ENCODE measurements at places on chromosomes 6 and 20. TPM values are rescaled to one million over a fixed set of nuclear protein-coding genes. Genes with fewer than 3 reads are reported as not detected.
A peak's percentile ranks its signal among the peaks of the same experiment; 100 is the strongest.

GSTA2 gene
- not detected for polyA plus RNA-seq

DNA sequence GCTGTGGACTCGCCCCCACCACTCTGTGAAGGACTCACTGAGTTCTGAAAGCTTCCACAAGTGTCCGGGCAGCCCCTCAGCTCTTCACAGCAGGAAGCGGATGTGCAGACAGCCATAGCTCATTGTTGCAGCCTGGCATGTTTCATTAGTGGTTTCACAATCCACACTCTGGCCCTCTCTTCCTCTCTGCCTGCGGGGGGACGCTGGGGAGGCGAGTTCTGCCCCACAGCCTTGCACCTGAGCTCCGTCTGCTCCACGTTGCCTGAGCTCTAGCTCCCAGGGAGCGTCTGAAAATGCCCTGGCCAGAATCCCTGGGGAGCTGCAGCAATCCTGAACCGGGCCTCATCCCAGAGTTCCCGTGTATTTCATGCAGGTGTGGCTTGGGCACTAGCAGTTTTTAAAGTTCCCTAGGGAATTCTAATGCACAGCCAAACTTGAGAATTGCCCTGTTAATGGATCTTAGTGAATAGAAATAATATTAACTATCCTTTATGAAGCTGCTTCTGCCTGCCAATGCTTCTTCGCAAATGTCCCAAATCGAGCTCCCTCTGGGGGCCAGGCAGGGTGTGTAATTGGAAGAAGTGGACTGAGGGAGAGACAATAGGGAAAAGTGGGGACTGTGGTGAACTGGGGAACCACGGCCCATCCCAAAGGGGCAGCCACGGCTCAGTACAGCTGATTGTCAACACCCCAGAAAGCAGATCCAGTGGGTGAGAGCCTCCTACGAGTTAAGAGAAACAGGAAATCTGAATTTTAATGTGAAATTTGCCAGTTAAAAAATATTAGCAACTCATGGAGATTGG is 51.5 kb downstream of the CTCFL start:
- no peak for DNase-seq

- DNase-seq: no peak
These were observed 470.4 kb upstream of the SLC35B3 start for GRCh38 chr6:8905757-8906156.

GRCh38 chr6:162684961-162685360 is 42.6 kb downstream of the PRKN start:
- no peak for DNase-seq

GRCh38 chr6:132968419-132968950 is 154.1 kb downstream of the RPS12 start:
- no peak for DNase-seq

GRCh38 chr20:57831326-57831992 is 121.6 kb upstream of the PMEPA1 start:
- no peak for DNase-seq

GRCh38 chr6:147022041-147022440 is 182.2 kb upstream of the STXBP5 start:
- no peak for DNase-seq

DNA sequence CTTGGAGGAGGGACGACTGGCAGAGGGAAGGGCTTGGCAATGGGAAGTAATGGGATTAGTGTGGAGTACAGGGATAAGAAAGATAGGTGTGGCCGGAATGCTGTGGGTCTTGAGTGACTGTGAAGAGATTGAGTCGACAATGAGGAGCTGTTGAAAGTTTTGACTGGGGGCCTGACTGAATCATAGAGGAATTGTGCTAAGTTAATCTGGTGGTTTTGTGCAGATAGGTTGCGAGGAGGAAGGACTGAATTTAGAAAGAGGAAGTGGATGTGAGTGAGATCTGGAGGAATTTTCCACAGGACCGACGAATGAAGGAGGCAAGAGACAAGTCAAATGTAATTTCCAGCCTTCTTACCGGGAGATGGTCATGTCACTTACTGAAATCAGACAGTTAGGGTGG is 143.9 kb upstream of the RALGAPA2 start:
- no peak for DNase-seq

STK35 gene
- polyA plus RNA-seq: 6.7 TPM

DNA sequence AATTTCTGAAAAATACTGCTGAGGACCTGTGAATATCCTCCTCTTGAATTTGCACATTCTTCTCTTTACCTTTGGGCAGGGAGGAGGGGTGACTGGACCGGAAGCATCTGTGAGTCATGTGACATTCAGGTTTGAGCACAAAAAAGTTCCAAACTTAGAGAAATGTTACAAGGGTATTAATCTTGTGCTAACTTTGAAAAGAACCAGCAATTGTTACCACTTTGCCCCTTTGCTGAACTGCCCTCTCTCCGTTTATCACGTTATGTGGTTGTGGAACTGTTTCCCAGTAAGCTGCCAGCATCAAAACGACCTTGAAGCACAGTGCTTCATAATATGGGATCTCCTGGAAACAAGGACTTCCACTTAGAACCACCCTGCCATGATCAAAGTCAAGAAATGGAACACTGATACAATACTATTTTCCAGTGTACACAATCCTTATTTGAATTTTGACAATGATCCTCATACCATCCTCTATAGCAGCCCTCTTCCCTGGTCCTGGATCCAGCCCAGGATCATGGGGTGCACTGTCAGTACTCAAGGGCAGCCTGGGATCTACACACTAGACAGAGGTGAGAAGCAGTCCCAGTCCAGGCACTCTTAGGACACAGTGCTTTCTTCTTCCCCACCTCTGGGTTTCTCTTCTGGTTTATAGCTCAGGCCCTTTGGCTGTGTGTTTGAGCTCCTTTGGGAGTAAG is 2.3 kb upstream of the TUBB1 start:
- no peak for DNase-seq

- DNase-seq: no peak
These were observed 417.7 kb upstream of the JARID2 start for GRCh38 chr6:14828201-14828611.

DNA sequence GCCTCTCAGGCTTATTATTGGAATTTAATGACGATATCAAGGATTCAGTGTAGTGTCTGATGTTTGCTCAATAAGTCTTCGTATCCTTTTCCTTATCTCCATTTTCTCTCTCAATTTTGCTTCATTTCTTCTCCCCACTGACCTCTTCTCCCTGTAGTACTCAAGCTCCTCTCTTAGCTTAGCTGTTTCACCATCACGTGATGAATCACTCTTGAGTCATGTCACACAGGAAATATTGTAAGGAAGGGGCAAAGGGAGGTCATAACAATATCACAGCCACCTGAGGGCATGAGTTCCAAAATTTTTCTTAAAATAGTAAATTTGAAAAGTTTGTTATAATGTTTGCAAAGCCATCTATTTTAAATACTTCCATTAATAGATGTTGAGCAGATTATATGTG is 392.2 kb upstream of the MARCKS start:
- no peak for DNase-seq

DNA sequence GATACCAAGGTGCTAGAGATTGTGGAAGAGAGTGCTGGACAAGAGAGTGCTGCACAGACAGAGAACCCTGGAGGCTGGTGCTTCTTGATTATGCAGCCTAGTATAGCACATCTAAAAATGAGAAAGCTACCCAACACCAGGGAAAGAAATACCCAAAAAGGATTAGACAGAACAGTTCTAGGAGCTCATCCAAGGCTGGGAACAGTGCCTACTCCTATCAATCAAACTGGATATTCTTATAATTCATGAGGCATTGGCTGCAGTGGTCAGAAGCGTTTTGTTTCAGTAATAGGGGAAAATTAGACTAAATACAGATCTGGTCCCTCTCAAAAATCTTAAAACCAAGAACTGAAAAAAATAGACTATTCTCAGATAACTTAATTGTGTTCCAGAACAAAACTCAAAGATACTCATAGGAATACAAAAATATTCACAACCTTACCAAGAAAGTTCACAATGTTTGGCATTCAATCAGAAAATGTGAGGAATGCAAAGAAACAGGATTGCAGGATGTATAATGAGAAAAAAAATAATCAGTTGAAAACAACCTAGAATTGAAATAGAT is 222.9 kb downstream of the EPHA7 start:
- no peak for DNase-seq

GRCh38 chr6:146305092-146305491 is 238.5 kb upstream of the RAB32 start:
- no peak for DNase-seq

NR2E1 gene
- not detected for polyA plus RNA-seq

GRCh38 chr20:31260326-31260932 is 3.0 kb downstream of the DEFB115 start:
- peak; percentile 29 for DNase-seq

DNA sequence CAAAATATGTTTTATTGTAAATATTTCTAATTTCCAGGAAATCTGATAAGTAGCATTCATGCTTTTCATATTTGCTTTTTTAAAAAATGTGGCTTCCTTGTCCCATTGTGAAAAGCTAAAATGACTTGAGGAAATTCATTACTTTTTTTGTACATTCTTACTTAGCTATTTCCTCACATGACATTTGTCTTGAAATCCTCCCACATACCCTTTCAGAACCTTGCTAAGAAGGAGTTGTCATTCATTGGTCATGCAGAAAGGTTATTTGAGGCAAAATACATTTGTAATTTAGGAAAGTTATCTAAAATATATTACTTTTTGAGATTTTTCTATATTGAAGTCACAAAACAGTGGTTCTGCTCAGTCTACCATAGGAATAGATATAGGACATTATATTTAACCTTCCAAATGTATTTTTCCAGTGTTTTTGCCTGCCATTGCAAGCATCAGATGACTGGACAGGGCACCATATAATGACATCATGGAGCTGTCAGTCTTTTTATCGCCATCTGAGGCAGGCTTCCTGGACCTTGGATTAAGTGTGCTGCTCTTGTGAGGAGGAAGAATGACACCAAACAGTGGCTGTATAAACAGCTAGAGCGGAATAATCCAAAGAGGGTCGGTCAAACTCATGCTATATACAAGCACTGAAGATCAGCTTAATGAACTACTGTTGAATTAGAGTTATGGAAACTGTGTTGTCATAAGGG is 109.4 kb upstream of the HCRTR2 start:
- DNase-seq: no peak

SDCBP2 gene
- 4.0 TPM for polyA plus RNA-seq

STMN3 gene
- polyA plus RNA-seq: 111 TPM

GRCh38 chr20:15895126-15895525 is 678.1 kb downstream of the KIF16B start:
- no peak for DNase-seq

RIMS4 gene
- 0.44 TPM for polyA plus RNA-seq

DNA sequence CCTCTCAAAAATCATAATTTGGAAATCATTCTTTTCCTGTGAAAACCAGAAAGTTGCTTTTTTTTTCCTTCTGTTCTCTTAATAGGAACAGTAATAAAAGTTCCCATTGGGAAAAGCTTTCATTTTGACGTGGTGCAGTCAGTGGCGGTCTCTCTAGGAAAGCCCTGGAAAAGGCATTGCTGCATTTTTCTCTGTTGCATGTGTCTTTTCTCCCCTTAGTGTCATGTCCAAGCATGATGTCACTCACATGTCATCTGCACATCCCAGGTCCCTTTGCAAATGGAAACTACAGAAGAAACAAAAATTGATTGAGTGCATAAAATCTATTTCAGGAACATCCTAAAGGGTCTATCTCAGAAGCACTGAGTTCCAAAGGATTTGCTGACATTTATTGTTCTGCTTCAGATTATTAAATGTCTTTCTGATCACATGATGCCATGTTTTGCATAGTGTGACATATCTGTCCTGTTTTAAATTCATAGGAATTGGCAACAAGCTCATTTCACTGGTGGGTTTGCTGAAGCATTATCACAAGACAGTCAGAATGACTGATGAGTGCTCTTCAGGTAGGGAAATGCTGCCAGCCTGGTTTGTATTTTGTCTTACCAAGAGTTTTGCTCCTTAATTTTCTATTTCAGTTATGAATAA is 208.7 kb downstream of the SOX4 start:
- DNase-seq: no peak

MEI4 gene
- not detected for polyA plus RNA-seq

ERVFRD-1 gene
- polyA plus RNA-seq: not detected

C20orf204 gene
- 0.16 TPM for polyA plus RNA-seq

PRICKLE4 gene
- 3.9 TPM for polyA plus RNA-seq

- no peak for DNase-seq
These were observed 87.7 kb downstream of the TMEM242 start for GRCh38 chr6:157235600-157236039.

PTGIS gene
- 1.0 TPM for polyA plus RNA-seq

DNA sequence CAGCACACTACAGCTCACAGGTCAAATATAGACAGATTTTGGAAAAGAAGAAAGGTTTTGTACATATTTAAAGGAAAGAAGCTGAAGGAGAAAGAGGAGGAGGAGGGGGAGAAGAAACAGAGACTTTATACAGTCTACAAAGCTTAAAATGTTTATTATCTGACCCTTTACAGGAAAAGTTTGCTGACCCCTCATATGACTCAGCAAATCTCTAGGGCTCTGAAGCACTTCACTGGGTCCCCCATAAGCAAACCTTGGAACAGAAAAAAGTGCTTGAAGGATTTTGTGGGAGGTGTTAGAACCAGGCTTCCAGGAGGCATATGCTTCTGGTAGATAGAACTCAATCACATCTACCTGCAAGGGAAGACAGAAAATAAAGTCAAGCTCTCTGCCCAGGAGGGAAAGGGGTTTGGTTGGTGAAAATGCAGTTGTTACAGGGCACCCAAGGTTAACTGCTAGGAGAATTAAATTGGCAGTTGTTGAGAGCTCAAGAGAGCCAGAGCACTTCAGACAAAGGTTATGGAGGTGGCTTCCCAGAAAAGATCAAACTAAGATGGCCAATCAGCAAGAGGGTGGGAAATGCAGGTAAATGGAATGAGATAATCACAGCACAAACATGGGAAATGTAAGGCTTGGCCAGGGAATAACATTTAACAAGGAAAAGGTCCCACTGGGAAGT is 207.4 kb upstream of the SGK1 start:
- no peak for DNase-seq

- no peak for DNase-seq
These were observed 66.9 kb upstream of the PRL start for GRCh38 chr6:22363714-22364239.

COL10A1 gene
- 5.1 TPM for polyA plus RNA-seq

DNA sequence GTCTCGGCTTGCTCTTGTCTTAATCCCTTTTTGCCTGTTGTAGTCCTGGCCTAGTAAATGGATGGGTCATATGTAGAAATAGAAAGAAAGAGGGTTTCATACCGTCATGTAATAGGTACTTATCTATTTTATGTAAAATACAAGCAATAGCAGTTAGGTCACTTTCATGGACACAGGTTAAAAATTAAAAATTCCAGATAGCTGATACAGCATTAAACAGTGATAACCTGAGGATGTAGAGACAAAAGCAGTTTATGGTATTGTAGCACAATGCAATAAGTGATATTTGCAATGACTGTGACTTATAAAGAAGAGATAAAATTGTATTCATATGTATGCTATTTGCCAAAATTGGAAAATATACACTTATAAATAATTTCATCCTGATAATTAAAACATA is 96.9 kb downstream of the CCDC170 start:
- DNase-seq: no peak

GRCh38 chr6:25612666-25613065 is 39.3 kb upstream of the SCGN start:
- DNase-seq: no peak

SNAP25 gene
- 42.4 TPM for polyA plus RNA-seq

DNA sequence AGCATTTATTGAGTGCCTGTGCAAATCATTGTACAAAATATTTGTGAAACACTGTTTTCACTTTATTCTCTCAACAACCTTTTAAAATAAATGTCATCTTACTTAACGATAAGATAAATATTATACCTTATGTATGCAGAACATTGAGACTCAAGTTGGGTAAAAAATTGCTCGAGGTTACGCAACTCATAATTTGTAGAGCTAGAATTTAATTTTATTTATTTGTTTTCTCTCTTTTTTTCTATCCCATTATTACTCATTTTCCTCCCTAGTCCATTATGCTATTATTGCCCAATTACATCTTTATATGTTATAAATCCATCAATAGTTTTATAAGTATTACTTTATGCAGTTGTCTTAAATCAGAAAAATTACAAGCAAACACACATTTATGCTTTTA is 77.4 kb upstream of the ELOVL5 start:
- no peak for DNase-seq

LINC00237 gene
- not detected for polyA plus RNA-seq

VSTM2L gene
- 5.1 TPM for polyA plus RNA-seq
